ENCODE measurements at places on chromosomes 3 and 15.

DNA sequence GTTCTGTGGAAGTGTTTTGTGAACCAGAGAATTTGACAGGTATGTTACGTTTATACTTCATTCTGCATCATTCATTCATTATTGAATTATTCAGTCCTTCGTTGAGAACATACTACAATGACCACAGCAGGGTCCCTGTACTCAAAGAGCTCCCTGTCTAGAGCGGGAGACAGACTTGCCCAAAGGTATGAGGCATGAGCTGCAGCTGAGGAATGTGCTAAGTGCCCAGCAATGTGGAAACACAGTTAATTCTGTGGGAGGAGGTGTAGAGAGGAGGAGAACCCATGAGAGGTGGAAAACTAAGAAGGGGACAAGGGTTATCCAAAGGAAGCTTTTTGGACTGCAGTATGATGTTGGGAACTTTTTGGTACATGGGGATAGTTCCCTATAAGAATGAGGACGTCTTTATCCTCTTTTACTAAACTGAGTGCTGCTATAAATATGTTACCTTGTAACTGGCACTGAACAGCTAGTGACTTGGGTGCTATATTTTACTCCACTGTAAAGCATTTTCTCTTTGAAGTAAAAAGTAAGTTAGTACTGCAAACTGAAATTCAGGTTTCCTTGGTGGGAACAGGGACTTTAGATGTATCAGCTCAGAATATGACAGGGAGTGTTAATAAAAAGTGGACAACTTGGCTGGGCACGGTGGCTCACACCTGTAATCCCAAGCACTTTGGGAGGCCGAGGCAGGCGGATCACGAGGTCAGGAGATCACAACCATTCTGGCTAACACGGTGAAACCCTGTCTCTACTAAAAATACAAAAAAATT is 5.7 kb downstream of the SMAD3 start:
- DNase-seq, result no peak

DNA sequence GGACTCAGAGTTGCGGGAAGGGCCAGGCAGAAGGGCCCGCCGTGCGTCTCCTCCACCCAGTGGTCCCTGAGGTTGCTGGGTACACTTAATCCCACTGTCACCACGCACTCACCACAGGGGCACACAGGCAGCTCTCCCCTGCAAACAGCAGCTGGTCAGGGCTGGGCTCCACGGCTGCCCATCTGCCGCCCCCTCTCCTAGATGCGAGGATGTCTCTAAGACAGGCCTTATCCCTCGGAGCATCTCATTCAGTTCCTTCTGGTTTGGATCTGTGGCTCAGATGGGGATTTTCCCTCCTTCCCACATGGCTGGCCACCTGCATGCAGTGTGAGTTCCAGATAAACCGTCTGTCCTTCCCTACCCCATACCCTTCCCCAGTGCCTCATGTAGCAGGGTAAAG is 26.3 kb downstream of the MRPS11 start:
- DNase-seq, result no peak

GRCh38 chr15:51195459-51195858 is 100.8 kb upstream of the TNFAIP8L3 start:
- DNase-seq, result no peak

DNA sequence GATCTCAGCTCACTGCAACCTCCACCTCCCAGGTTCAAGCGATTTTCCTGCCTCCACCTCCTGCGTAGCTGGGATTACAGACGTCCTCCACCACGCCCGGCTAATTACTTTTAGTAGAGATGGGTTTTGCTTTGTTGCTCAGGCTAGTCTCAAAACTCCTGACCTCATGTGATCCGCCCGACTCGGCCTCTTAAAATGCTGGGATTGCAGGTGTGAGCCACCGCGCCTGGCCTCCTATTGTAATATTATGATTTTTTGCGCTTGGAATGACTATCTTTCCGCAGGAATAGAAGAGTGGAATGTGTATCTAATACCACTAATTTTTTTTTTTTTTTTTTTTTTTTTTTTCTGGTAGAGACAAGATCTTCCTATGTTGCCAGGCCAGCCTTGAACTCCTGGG is 1.8 kb downstream of the ARL8B start:
- no peak for DNase-seq

DNA sequence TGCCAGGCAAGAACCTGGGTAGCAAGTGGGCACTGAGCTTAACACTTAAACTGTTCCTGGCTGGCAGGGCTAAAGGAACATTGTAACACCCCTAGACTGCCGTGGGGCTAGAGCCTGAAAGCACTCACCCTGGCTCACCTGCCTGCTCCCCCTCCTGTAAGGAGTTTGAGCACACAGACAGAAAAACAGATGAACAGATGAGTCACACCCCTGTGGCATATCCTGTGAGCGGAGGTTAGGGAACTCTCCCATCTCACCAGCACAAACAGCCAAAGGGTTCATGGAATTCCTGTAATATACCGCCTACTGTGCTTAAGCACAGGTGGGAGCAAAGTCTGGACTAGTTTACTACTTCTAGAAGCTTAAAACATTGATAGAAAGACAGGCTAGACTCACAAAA is 300.1 kb downstream of the ROBO1 start:
- no peak for DNase-seq

DNA sequence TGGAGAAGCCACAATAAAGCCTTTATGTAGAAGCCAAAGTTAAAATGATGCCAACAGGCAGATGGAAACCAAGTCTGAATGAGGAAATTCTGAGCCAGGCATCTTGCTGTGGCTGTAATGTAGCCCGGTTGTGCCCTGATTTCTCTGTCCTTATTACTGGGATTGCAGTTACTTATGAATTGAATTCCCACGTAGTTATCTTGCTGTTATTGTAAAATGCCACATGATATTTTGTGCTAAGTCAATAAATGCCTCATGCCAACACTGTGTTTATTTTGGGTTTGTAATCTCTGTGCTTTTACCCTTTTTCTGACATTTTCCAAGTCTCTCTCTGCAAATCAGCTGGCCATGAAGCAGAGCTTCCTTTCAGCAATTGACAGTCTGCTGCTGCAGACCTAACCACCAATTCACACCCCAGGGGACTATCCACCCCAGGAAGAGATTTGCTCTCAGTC is 486.1 kb upstream of the GOLIM4 start:
- DNase-seq, result no peak

GRCh38 chr3:104738271-104738670 is 628.4 kb upstream of the ALCAM start:
- no peak for DNase-seq

DNA sequence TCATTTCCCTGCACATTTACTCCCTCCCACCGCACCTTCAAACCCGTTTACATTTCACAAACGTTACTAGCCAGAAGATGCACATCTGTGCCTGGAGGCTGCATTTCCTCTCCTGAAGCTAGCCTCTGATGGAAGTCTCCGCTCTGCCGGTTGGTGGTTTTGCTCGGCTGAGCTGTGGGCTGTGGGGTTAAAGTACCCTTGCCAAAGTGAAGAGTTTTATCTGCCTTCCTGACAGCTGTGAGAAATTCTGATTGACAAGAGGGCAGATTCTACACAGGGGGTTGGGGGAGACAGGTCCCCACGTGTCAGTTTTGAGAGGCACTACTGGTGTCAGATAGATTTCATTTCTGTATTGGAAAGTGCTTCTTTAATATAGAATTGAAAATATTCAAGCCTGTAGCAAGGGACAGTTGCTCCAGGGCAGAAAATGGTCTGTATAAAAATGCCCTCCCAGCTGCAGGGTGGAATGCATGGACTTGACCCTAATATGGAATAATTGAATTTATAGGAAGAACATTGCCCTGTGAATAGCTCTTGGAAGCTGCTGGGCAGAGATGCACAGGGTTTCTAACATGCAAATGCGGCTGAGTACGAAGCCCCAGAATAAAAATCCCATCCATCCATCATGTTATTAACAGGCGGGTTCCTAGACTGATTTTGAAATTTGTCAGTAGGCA is 201.1 kb upstream of the RGMA start:
- DNase-seq, result no peak

- DNase-seq, result no peak
These were observed 11.1 kb downstream of the RUVBL1 start for GRCh38 chr3:128112357-128112968.
